Natural killer cell treated with Interleukin-12 subunit alpha and Interleukin-12 subunit beta and Interleukin-15 and Interleukin-18, amount 100 ng/mL, for 72 hours (primary cell): ENCODE measurements at places on chromosomes 5 and 9. TPM values are rescaled to one million over a fixed set of nuclear protein-coding genes. Genes with fewer than 3 reads are reported as not detected.

SLCO4C1 gene
- 7.4 TPM for total RNA-seq

ISL1 gene
- not detected for total RNA-seq

GRAMD2B gene
- 10.6 TPM for total RNA-seq

ENTPD8 gene
- total RNA-seq = not detected

GRCh38 chr5:52787600-52788504 is at the start of the genes ITGA1 and PELO:
ITGA1 (plus strand) TSS chr5:52787916; CDS start chr5:52788354, 438 bp downstream.
PELO (plus strand) TSS chr5:52787916; CDS start chr5:52800395, 12,479 bp downstream.
- DNase-seq = peak; percentile 89

DNA sequence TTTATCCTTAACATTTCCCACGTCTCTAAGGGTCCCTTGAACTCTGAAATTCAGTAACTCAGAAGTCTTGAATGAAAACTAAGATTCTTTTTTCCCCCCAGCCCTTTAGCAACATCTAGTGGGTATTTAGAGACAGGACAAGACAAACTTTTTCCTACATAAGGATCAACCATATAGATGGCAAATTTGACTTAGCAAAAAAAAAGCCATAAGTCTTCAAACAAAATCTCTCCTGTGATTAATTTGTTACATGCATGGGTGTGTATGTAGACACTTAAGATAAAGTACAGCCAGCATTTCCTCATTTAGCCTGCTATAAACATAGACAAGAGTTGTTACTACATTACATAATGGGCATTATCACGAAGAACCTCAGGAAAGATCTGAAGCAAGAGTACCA is 29.1 kb upstream of the ANKRD31 start:
- no peak for DNase-seq

GRCh38 chr5:147743012-147743411 is 39.5 kb downstream of the JAKMIP2 start:
- no peak for DNase-seq

DNA sequence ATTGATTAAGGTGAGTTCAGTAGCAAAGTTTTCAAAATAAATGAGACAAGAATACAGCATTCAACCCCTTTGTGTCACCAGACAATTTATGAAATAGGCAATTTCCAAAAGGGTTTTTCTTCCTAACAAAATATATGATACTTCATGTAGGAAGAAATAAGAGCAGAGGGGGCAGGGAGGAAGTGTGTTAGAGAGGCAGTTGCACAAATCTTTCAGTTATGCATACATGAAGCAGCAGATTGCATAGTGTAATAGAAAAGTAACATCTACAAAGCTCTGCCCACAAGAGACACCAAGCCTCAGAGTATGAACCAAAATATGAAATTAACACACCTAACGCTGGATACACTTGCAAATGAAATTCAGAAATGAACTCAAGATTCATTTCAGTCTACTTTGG is 157.0 kb downstream of the DENND1A start:
- no peak for DNase-seq

DNA sequence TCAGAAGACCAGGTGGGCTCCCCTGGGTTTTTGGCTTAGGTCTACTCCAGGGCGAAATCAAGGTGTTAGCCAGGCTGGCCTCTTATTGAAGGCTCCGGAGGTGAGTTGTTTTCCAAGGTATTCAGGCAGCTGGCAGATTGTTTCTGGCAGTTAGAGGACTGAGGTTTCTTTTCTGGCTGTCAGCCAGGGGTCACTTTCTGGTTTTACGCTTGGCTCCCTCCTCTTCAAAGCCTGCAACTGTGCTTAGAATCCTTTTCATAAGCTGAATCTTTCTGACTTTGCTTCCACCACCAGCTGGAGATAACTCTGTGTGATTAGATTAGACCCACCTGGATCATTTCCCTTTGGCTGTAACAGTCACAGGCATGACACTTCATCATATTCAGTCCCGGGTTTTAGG is 24.6 kb downstream of the RFK start:
- no peak for DNase-seq

DNA sequence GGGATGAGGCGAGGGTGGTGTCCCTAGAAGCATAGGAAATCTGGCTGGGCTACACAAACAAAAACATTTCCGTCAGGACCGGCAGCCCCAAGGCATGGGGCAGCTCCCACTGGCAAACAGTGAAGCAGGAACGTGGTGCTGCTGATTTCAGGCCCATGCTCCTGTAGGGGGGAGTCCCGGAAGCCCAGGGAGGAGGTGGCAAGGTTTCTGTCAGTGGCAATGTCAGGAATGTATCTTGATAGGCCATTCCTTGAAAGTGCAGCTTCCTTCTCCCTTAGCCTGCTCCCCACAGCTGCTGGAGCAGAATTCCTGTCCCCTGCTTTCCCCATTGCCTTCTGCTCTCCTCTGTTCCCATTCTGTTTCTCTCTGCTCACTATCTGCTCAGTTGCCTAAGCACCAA is 42.4 kb downstream of the MRRF start:
- DNase-seq = no peak

DNA sequence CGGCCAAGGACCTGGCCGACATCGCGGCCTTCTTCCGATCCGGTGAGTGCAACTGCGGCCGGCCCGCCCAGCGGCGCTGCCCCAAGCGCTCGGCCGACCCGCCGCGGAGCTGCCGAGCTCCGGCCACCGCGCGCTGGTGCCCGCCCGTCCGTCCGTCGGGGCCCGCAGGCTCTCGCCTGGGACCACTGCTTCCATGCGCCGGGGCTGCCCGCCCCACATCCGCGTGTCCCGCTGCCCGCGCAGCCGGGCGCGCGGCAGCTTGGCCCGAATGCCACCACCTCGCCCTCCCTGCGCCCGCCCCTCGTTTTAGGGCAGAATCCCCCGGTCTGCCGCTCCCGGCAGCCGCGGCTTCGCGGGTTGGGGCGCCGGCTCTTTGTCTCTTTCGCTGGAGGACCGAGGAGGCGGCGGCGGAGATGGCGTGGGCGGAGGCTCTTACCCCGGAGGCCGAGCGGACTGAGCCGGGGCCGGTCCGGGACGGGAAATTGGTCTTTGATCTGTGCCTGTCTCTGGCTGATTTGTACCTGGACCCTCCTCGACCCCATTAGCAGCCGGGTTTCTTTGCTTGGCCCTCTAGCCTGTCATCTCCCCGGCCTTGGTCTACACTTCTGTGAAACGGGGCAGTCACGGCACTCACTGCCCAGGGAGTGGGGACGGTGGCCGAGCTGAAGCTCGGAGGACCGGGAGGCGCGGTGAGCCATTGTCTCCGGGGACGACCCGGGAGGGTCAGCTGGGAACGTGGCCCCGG is 871 bp downstream of the TRIO start:
- peak; percentile 68 for DNase-seq

DNA sequence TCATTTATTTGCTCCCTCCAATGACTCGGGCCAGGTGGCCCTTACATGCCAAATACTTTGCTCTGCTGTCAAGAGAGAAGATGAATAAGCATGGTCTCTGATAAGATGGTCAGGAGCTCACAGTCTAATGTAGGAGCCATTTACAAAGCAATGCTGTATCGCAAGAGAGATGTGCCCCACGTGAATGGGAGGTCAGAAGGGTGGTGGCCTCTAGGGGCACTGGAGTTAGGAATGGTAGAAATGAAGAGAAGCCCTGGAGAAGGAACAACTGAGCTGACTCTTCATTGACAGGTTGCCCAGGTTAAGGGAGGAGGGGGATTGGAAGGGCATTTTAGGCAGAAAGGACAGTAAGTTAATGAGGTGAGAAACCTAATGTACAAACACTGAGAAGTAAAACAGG is 286.5 kb downstream of the KCTD16 start:
- no peak for DNase-seq

DNA sequence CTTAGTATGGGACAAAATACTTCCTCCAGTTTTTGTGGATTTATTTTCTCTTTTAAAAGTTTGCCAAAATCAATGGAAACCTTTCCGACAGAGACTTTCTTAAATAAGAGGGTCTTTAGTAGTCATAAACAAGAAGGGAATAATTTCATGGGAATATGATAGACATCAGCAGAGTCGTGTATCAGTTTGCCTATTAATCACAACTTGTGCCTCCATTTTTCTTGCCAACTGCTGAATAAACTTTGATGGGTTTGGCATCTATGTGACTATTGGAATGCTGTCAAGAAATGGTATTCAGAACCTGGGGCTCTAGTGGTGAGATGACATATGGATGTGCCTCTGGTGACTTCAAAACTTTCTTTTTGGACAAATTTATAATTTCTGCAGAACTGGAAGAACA is 1668.2 kb downstream of the MAT2B start:
- no peak for DNase-seq
